ENCODE measurements at places on chromosomes 16 and 17.

- no peak for DNase-seq
Measured at GRCh38 chr16:80046848-80047247, 446.3 kb upstream of the MAF start.

- no peak for DNase-seq
Measured at GRCh38 chr17:32289471-32290070, 23.9 kb downstream of the RHBDL3 start.

GRCh38 chr17:79911430-79912399 lies 72.5 kb upstream of the CBX4 start:
- DNase-seq = no peak

DNA sequence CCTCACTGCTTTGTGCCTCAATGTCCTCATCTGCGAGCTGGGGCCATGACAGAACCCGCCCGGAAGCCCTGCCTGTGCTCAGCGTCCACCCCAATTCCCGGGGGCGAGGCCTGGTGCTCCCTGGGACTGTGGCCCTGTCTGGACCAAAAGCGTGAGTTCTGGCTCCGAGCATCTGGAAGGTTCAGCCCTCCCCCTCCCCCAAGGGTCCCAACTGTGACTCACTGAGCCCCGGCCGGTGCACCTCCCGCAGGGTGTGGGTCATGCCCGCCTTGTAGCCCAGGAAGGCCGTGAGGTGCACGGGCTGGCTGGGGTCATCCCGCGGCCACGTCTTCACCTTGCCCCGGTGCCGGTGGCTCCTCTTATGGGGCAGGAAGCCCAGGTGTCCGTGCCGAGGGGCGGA lies 755 bp downstream of the RPL3L start:
- no peak for DNase-seq

- no peak for DNase-seq
Measured at GRCh38 chr17:73911726-73912372, 267.6 kb upstream of the SDK2 start.

- no peak for DNase-seq
Measured at GRCh38 chr16:85531516-85531915, 81.6 kb upstream of the GSE1 start.

DNA sequence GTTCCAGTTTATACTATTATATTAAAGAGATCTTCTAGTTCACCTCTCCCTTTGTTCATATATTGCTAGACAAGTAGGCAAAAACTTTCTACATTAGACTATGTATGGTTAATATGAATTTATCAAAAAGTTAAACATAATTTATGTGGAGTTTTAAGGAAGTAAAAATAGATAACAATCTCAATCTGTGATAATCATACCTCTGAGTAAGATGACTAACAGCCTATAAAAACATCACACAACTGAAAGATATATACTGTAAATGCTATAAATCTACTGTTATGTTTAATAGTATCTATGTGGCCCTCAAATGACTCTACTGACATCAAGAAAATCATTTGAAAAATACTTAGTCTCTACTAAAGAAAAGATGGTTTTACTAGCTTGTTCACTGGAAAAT lies 37.1 kb downstream of the AP1G1 start:
- DNase-seq = no peak

DNA sequence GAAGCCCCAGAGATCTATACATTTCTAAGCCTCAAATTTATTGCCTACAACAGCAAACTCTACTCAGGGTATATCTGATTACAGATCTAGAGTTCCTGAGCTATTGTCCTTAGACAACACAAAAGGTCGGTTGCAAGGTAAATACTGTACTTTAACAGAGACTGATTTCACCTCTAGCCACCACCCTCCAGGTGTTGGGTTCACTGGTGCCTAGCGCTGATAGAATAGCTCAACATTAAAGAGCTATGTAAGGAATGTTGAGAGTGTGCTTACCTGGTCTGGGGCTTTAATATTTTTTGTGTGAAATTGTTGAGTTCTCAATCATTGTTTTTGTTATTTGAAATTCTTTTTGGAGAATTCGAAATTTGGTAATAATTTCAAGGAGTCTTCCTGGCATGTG lies 277.0 kb upstream of the PSMD7 start:
- DNase-seq = no peak

GRCh38 chr16:83928341-83929055 lies 24.5 kb upstream of the OSGIN1 start:
- no peak for DNase-seq

DNA sequence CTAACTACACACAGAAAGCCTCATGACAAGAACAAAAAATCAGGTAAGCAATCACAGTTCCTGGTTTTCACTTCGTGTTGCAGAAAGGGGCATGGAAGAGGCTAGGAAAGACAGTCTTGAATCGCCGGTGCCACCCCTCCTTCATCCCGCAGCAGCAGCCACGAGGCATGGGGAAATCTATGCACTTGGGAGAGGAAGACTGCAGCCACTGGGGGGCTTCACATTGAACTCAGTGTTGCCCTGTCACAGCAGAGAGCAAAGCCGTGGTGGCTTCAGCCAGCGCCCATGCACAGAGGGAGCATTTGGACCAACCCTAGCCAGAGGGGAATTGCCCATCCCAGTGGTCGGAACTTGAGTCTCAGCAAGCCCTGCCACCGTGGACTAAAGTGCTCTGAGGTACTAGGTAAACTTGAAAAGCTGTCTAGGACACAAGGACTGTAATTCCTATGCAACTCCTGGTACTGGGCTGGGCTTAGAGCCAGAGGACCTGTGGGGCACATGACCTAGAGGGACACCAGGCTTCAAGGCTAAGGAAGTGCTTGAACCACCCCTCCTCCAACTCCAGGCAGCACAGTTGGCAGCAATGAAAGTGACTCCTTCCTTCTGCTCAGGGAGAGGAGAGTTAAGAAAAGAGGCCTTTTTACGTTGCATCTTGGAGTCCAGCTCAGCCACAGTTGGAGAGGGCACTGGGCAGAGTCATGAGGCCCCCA lies 35.2 kb upstream of the ATP2C2 start:
- DNase-seq = no peak

DNA sequence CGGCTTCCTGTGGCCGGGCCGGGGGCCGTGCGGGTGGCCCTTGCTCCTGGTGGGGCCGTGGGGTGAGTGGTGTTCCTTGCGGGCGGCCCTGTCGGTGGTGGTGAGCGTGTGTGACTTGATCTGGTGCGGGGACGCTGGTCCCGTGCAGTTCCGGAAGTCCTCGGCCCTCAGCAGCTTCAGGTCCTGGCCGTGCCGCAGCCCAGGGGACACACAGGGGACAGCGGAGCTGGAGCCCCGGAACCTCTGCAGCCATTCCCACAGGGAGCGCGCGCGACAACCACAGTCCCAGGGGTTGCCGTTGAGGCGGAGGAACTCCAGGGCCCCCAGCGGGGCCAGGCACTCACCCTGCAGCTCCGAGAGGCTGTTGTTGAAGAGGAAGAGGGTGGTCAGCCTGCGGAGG lies 88.4 kb downstream of the RTN4RL1 start:
- DNase-seq = no peak

- no peak for DNase-seq
Measured at GRCh38 chr16:48596326-48596725, 13.7 kb downstream of the N4BP1 start.

GRCh38 chr16:87615621-87616041 lies 13.3 kb downstream of the JPH3 start:
- no peak for DNase-seq

DNA sequence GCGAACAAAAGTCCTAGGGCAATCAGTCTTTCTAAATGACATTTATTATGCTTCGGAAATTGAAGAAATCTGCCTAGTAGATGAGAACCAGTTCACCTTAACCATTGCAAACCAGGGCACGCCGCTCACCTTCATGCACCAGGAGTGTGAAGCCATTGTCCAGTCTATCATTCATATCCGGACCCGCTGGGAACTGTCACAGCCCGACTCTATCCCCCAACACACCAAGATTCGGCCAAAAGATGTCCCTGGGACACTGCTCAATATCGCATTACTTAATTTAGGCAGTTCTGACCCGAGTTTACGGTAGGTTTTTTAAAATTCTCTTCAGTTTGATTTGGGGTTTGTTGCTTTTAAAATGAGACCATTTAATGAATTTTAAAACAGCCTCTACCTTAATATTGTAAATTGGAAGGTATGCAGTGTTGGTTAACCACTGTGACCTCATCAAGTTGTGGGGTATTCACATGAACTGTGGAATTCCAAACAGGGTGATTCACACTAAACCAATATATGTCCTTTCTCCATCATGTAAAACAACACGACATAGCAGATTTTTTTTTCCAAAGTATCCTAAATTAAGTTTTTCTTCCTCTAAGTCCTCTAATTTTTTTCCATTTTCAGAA lies 6.2 kb upstream of the EVI2A start:
- no peak for DNase-seq

GRCh38 chr17:40705584-40705983 lies 2.0 kb upstream of the KRT24 start:
- DNase-seq = no peak

DNA sequence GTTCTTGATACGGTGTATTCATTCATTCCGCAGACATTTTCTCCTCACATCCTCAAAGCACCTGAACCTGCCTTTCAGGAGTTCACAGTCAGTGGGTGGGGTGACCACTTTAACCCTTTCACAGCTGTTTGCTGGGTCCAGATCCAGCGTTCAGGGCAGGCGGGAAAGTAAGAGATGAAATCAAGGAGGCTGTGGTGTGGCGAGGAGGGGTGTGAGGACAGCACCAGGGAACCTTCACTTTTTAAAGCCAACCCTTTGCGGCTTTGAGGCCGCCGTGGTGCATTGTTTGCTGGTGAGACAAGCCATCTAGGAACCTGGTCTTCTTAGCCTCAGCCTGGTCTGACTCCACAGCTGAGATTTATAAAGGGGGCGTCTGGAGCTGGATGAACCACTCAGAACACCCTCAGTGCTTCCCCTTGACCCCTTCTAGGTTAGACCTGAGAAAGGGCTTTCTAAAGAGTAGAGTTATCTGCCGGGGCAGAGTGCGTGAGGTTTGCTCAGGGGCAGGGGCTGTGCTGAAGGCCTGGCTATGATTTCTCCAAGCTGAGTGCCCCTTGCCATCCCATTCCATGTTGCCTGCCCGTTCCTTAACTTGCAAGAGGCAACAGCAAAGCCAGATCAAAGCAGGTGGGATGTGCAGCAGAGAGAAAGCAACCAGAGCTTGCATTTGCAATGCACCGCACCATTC lies 933 bp downstream of the CCR7 start:
- DNase-seq = no peak

DNA sequence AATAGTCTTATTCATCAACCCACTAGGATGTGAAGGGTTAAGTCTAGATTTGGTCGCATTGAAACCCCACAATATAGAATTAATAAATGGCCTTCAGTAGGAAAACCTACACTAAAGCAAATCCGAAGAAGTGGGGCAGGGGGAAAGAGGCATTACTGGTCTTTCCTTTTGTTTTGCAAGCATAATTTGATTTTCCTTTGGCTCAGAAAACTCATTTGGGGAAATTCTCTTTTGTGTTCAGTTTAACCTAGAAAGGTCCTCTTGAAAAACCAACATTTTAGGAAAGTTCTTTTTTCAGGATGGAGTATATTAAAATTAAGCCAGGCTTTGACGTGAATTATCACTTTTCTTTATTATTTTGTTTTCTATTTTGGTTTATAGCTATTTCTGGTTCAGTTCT lies 31.7 kb downstream of the ERCC4 start:
- no peak for DNase-seq

DNA sequence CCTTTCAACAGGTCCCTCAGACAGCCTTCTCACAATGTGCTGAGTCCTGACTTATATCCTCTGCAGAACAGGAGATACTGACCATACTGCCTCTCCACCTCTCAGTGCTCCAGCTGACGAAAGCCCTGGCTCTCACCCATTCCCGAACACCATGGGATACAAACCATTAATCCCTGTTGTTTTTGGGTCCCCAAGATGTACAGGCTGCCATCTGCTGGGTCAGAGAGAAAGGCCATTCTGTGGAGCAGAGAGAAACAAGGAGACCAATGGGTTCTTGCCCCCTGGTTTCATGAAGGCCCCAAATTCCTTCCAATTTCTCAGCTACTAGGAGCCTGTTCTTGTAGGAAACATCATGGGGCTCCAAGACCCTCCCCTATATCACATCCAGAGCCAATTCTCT lies 3.0 kb downstream of the ERN2 start:
- no peak for DNase-seq

GRCh38 chr16:1602285-1602684 lies 9.6 kb downstream of the IFT140 start:
- no peak for DNase-seq

DNA sequence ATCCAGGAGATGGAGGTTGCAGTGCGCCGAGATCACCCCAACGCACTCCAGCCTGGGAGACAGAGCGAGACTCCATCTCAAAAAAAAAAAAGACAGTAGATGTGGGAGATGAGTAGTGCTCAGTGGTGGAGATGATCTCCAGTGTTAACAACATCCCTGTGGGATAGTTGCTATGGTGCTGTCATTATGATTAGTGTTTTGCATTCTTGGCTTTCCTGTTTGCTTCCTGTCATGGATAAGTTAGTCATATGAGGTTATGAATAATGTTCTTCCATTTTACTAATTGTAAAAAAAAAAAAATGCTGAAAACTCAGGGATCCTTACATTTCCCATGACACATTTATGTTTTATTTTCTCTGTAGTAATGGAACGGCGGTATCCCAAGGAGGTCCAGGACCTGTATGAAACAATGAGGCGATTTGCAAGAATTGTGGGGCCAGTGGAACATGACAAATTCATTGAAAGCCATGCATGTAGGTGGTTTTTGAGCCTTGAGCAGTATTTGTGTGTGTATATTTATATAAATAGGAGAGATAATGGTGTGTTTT lies 24.5 kb upstream of the DUSP14 start:
- DNase-seq = no peak

DNA sequence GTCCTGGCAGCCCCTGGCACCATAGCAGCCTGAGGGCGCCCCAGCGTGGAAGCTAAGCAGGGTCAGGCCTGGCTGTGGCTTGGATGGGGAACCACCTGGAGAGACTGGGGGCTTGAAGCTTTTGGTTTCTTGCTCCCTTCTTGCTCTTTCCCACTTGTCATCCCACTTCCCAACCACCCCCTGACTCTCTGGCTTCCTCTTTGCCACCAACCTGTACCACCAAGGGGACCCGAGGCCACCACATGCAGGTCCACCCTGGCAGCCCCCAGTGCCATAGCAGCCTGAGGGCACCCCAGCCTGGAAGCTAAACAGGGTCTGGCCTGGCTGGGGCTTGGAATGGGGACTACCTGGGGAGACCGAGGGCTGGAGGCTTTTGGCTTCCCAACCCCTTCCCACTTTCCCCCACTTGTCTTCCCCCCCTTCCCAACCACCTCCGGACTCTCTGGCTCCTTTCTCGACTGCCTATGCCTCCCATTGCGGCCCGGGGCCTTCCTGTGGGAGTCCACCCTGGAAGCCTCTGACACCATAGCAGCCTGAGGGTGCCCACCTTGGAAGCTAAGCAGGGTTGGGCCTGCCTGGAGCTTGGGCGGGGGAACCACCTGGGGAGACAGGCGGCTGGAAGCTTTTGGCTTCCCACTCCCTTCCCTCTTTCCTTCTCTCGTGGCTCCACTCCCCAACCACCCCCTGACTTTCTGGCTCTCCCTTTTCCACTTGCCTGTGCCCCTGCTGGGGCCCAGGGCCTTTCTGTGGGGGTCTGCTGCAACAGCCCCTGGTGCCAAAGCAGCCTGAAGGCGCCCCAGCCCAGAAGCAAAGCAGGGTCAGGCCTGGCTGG lies 2294.4 kb downstream of the TP53TG3F start:
- no peak for DNase-seq

- DNase-seq = no peak
Measured at GRCh38 chr17:80101946-80102663, 724 bp downstream of the GAA start.

- DNase-seq = no peak
Measured at GRCh38 chr17:62805234-62805633, 2.9 kb downstream of the MARCHF10 start.
